EL (cell line): ENCODE measurements at places on chromosomes 11 and 22.

- DNase-seq, result peak; percentile 63
These were observed 4.6 kb upstream of the GALR3 start for GRCh38 chr22:37818409-37819104.

DNA sequence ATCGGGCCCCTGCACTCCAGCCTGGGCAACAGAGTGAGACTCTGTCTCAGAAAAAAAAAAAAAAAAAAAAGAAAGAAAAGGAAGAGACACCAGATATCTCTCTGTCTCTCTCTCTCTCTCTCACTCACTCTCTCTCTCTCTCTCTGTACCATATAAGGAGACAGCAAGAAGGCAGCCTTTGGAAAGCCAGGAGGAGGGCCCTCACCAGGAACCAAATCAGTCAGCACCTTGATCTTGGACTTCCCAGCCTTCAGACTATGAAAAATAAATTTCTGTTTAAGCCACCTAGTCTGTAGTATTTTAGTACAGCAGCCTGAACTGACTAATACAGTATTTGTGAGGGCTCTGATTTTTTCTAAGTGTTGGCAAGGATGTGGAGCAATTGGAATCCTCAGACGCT lies 13.6 kb upstream of the ALDH3B2 start:
- DNase-seq, result no peak

DNA sequence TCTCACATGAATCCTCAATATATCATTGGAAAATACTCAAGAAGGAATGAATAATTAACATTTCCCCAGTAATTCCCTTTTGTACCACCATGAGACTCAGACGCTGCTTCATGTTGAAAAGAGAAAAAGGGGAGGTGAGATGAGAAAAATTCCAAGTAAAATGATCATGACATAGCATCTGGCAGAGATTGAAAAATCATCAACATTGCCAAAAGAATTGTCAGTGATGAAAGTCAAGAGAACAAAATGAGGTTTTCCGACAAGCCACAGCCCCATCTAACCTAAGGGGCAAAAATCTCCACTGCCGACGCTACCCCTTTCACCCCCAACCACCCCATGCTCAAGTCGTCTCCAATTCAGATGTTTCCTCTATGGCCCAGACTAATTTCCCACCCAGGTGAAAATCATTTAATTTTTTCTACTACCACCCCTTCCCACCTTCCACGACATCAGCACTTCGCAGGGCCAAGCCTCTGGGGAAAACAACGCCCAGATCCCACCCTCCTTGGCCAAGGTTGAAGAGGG lies 1.2 kb downstream of the RAB6A start:
- peak; percentile 20 for DNase-seq

GRCh38 chr11:84855508-84856245 lies 771.5 kb downstream of the DLG2 start:
- DNase-seq, result peak; percentile 88

DNA sequence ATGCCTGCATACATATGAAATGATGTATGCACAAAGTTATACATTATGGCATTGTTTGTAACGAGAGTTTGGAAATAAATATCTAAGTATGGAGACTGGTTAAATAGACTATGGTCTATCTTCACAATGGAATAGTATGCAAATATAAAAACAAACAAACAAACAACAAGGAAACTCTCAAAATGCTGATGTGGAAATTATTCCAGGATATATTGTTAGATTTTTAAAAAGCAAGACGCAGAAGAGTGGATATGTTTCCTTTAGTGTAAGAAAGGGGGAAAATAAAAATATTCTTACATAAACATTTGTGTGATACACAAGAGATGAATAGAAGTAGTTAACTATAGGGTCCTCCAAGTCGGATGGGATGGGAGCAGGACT lies 10.8 kb upstream of the CRKL start:
- DNase-seq, result no peak

DNA sequence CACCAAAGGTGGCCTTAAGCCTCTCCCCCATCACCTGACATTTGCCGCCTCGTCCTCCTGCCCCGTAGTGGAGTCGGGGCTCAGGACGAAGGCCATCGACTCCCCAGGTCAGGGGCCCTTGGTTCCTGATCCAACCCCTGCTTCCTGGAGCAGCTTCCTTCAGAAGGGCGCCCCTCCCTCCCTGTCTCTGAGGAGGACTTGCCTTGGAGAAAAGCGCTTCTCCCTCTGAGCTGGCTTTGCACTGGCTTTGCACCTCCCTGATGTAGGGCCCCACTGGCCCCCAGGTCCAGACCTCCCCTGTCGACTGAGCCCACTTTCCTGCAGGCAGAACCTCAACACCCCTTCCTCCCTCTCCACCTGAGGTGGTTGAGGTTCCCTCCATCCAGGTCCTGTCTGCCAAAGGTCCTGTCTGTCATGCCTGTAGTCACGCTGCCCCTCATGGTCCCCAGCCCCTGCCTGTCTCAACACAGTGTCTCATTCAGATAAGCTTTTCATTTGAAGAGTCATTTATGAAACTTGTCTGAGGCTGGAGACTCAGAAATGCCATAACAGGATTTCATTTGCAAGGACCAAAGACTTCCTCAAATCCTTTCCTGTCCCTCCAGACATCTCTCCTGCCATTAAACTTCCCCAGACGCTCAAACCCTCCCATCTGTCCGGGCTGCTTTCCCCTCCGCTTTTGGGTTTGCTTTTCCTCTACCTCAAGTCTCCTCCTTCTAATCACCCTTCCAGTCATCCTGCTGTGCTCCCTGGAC lies 78.4 kb downstream of the MYO7A start:
- no peak for DNase-seq

- no peak for DNase-seq
These were observed 258.3 kb upstream of the B3GAT1 start for GRCh38 chr11:134670247-134670782.

- DNase-seq, result no peak
These were observed 38.5 kb downstream of the RTL6 start for GRCh38 chr22:44459551-44459950.
